Sigmoid colon (tissue), 7 donors: ENCODE measurements at places on chromosomes 11 and 22. TPM values are rescaled to one million over a fixed set of nuclear protein-coding genes. Genes with fewer than 3 reads are reported as not detected.

GRCh38 chr11:81644239-81644840 is 1089.3 kb downstream of the FAM181B start:
- DNase-seq: no peak

- no peak for DNase-seq
Observed at GRCh38 chr11:4430051-4430450, 19.0 kb upstream of the OR52K2 start.

GRCh38 chr11:12218909-12219308 is 108.5 kb downstream of the MICAL2 start:
- no peak for DNase-seq

- no peak for DNase-seq
Observed at GRCh38 chr11:29679996-29680395, 336.8 kb downstream of the KCNA4 start.

DNA sequence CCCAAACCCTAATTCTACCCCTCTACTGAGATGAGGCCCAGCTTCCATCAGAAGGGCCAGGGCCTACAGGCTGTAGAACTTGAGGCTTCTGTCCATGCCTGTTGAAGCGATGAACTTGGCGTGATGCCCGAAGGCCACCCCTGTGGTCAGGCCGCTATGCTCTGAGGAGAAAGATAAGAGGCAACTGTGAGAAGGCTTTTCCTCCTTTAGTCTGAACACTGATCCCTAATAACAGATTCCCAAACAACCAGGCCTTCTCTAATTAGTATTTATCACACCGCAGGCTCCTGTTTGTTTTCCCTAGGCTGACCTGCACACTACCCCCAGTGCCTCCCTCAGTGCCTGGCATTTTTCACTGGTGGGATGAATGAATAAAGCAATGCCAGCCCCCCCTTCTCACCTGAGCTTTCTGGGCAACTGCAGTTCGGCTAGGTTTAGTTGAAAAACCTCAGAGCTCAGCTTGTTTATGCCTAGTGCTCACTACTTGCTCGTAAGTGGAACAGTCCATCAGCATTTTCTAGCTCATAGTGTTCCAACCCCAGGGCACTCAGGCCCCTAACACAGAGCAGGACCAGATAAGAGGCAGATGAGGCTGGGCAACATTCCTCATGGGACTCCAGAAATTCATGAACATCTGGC is 15.2 kb downstream of the PRPF19 start:
- DNase-seq: no peak

- DNase-seq: no peak
Observed at GRCh38 chr11:94632356-94632755, 65.2 kb downstream of the PIWIL4 start.

GRCh38 chr11:87878373-87878825 is 296.8 kb downstream of the RAB38 start:
- no peak for DNase-seq

DNA sequence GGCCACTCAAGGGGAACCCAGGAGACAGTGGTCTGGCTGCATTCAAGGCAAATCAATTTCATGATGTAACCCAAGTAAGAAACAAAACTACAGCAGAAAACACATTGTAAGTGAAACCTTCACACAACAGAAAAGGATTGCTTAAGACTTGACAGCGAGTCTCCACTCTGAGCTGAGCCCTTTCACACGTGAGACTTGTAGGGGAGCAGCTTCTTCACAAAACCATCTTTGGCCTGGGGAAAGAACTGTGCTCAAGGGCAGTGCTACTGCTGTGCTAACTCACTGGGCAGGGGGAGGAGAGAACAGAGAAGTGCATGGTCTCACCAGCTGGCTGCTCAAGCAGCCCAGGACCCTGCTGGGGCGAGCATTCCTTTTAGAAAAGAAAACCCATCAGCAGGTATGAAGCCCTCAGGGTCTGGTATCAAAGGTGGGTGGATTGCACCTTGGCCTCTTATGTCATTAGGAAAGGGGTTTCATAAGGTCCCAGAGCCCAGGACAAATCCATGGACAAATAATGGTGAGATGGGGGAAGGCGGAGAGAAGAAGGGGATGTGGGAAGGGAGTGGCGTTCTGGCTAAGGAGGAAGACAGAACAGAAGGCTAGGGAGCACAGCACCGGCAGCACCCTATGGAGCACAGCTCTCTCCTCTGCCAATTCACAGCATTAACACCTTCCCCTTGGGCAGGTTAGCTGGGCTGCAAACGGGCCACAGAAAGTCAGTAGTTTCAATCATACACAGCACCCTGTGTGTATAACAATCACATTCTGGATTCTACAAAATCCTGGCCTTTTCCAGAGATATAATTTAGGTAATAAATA is 20.6 kb upstream of the RAPSN start:
- no peak for DNase-seq

- peak; percentile 80 for DNase-seq
Observed at GRCh38 chr11:13277768-13278608, at the start of gene BMAL1. Gene BMAL1, plus strand, starts transcription at chr11:13277790. Its CDS starts 76,519 bp downstream, at chr11:13354309.

DNA sequence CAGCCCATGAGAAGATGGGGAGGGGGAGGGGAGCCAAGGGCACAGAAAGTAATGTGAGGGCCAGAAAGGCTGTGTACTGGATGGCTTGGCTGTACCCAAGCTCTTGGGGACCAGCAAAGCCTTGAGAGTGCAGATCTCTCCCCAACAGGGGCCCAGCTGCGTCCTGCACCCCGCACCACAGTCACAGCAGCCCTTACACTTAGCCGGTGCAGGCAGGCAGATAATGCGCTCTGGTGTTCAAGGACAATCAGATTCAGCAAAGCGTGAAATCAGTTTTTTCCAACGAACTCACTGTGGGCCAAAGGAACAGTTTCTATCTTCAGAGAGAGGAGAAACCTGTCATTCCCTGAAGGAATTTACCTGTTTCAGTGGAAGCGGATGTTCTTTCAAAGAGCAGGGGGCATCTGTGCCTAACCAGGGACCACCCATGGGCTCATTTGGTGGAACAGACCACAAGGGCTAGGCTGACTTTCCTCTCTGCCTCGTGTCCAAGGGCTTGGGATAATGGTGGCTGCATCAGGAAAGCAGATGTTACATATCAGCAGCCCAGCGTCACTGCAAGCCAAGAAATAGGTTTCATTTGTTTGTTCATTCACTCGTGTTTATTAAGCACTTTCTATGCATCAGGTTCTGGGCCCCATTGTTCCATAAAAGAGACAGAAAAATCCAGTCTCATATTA is 81.2 kb upstream of the SPON1 start:
- no peak for DNase-seq

DNA sequence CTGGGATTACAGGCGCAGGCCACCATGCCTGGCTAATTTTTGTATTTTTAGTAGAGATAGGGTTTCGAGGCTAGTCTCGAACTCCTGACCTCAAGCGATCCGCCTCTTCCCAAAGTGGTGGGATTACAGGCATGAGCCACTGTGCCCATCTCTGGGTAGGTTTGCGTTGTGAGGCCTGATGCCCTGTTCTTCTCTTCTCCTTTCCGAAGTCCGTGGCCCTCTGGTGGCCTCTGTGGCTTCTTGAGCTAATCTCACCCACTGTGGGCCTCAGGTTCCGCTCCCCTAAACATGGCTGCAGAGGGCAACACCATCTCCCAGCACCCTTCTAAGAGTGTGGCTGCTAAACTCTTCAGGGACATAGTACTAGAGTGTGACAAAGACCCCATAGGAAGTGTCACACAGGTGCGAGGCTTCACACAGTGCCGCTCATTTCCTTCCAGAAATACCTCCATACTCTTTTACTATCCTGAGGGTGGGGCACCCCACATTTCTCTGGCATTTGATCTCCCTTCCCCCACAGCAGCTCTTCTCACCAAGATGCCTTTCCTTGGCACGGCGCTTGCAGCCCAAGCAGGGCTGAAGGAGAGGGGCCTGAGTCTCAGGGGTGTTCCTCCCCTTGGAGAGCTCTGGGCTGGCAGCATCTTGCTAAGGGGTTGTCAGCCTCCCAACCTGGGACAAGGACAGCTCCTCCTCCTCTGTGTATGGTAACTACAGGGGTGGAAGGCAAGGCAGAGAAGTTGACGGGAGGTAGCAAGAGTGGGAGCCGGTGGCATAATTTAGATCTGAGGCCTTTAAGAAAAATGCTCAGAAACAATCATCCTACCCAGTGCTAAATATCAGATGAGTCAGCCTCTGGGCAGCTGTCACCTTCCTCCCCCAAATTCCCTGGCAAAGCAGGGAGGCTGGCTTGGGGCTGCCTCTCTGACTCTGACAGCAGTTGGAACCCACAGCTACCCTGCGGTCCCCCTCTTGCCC is 6.1 kb downstream of the THY1 start:
- peak; percentile 56 for DNase-seq

DNA sequence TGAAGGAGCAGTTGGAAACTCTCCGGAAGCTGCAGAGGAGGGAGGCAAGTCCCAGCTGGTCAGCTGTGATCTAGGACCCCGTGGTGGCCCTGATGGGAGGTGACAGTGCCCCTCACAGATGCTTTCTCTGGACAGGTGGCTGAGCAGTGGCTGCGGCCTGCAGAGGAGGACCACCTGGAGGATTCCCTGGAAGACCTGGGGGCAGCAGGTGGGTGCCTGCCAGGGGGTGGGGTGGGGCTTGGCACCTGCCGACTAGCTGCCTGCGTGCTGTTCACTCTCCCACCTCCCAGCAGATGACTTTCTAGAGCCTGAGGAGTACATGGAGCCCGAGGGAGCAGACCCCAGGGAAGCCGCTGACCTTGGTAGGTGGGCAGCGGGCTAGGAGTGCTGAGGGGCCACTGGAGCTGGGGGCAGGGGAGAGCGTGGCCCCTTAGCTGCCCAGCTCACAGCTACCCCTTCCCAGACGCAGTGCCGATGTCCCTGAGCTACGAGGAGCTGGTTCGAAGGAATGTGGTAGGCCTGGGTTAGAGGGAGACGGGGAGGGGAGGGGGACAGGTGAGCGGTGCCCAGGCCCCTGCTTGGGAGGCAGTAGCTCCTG is 3.1 kb downstream of the SCO2 start:
- DNase-seq: no peak

CTR9 gene
- 14.7 TPM for total RNA-seq

GDPD5 gene
- 4.3 TPM for total RNA-seq

GAL gene
- 4.1 TPM for total RNA-seq

PARVA gene
- total RNA-seq: 195 TPM

OR4C16 gene
- total RNA-seq: not detected

DMC1 gene
- 2.2 TPM for total RNA-seq

MLC1 gene
- 0.16 TPM for total RNA-seq
